ENCODE measurements at places on chromosomes 2 and 18.

DNA sequence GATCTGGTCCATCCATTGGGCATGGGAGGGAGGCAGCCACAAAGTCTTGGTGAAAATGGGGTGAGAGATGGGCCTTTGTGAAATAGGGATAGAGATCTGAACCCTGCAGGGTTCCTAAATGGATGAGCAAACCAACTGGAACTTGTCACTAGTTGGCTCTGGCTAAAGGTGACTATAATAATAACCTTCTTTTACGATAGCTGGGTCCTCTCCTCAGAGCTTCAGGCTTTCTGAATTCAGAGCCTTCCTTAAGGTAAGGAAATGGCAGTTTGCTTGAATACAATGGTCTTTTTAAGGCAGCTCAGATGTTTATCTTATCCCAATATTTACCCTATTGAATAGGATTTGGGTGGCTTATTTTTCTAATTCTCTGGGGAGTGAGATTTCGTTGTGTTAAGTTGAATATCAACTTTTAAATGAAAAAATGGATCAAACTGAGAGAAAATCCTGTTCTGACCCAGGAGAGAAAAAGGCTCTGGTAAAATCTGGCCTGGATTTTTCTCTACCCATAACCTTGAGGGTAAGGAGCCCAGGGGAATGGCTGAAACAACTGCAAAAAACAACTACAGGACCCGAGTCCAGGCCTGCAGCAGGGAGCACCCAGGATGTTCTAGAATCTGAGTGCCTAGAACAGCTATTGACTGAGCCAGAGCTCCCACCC, 61.1 kb upstream of the CXCR4 start:
- no peak for DNase-seq

GRCh38 chr2:176960061-176960460, 252.5 kb upstream of the HNRNPA3 start:
- DNase-seq: no peak

DNA sequence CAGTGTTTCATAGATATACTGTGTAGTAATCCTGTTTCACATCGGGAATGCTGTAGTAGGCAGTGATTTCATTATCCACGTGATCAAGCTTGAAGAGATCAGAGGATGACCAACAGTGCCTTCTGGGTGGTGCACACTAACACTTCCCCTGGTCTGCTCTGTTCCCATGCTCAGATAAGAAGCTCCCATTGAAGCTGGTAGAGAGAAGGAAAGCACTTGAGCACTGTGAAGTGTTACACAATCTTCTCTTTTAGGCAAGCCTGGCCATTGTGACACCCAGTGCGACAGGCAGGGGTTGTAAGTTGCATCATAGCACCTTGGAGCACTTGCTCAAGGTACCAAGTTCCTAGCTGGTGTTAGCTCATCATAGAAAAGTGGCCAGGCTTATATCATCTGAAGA, 30.6 kb upstream of the GPD2 start:
- no peak for DNase-seq

GRCh38 chr18:50190926-50191325, 4.0 kb downstream of the MYO5B start:
- no peak for DNase-seq

GRCh38 chr2:66490588-66491001, 55.7 kb downstream of the MEIS1 start:
- DNase-seq: no peak

GRCh38 chr2:199861132-199861774, 10.3 kb upstream of the FTCDNL1 start:
- no peak for DNase-seq

DNA sequence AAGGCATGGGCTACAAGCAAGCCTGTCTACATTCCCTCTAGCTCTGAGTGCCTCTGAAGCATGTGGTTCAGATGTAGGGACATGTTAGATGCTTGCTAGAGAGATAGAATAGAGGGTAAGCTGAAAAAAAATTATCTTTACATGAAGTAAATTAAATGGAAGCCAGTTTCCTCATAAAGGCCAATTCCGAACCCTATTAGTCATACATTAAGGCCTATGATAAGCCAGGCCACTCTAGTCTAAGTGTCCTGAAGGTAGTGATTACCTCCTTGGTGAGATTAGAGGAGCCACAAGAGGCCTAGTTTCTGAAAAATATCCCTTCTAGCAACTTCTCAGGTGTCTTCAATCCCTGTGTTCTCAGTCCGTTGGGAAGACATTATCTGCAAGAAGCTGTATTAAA, 72.4 kb upstream of the NPAS2 start:
- DNase-seq: no peak
